Astrocyte of the spinal cord (primary cell): ENCODE measurements at places on chromosomes 7 and 10.
A peak's percentile ranks its signal among the peaks of the same experiment; 100 is the strongest.

GRCh38 chr7:5217851-5218331 lies 27.9 kb downstream of the WIPI2 start:
- no peak for DNase-seq

DNA sequence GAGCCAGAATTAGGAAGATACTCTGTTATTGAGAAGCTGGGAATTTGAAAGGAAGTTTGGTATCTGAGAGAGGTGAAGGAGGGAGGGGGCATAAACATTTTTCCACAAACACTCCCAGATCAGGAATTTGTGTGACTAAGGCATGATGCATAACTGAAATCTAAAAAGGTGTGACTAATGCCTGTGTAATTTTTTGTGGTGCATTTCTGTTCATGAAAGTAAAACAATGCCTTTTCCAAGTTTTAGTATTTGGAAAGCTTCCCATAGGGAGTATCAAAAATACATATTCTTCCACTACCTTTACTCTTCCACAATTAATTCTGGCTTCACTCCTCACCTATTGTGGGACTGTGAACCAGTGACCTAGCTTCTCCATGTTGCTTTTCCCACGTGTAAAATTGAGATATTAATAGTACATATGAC lies 56.4 kb upstream of the CAV2 start:
- DNase-seq, result peak; percentile 94

DNA sequence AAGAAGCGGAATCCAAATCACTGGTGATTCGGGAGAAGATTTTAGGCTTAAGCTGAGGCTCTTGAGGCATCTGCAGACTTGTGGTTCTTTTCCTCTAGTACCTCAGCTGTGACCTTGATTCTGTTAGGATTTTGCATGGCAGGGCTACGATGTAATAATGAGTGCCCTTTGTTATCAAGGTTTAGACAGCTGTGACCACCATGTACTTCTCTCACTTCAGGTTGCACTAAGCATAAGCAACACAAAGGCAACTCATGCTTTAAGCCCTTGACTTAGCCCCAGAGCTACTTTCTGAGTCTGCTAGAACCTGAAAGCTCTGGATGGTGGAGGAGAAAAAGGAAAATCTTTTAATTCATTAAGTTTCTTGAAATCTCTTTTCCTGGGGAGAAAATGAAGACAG lies 1052.3 kb upstream of the PHF14 start:
- no peak for DNase-seq

DNA sequence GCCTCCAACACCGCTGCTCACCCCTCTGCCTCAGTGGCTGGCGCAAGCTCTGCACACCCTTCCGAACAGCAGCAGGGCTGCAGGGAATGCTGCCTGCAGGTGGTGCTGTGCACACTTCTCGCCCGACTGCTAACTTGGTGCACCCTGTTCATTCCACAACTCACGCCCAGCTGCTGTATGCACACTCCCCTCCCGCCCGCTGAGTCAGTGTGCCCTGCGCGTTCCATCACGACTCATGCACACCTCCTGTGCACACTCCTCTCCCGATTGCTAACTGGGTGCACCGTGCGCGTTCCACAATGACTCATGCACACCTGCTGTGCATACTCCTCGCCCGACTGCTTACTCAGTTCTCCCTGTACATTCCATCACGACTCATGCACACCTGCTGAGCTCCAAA lies 21.5 kb downstream of the ADARB2 start:
- no peak for DNase-seq

DNA sequence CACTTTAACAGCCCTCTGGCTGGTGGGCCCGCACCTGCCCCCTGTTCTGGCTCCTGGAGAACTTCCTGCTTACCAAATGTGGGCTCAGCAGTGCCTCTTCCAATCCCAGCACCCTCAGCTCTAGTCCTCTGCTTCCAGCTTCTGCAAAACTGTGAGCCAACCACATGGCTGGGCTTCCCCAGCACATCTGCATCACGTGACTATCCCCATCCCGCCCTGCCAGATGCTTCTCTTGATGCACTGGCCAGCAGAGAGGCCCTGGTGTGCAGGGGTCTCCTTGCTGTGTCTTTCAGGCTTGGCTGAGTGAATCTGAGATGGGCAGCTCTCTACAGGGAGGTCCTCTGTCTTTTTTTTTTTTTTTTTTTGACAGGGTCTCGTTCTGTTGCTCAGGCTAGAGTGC lies 43.8 kb upstream of the DMBT1 start:
- DNase-seq, result no peak

DNA sequence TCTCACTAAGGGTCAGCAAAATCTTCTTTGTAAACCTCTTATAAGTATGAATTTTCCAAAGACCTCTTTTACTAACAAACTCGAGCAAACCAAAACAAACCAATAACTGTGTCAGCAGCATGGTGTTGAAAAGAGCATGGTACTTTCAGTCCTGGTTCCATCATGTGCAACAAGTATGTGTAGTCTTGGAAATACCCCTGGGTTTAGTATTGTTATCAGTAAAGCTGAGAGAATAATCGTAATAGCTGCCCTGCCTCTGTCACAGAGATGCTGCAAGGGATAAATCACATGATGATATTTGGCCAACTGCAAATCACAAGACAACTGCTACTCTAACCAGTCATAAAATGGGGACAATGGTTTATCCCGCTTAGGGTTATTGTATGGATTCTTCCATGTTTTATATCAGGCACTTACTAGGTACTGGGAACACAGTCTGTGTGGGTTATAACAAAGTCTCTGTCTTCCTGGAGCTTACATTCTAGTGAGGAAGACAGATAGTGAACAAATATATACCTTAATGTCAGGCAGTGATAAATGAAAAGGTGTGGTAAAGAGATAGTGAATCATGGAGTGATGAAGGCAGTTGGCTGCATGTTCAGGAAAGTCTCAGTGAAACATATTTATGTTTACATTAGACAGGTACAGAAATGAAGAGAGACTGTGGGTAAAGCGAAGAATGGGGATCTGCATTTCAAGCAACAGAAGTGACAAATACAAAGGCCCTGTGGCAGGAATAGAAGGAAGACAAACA lies 60.5 kb upstream of the C10orf90 start:
- DNase-seq, result no peak

DNA sequence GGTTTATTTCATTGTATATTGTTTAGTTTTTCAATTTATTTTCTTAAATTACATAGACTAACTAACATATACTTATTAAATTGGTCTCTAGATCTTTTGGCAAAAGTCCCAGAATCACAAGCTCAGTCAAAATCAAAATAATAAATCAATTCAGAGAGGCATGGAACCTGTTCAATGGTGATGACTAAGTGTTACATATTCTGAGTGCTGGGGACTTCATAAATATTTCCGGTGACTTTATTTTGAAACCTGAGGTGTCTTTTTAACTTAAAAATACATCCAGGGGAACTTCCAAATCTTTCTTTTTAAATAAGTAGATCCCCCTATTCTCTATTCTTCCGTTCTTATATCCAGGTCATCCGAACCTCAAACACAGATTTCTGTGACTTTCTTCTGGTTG lies 89.6 kb upstream of the ZNF804B start:
- no peak for DNase-seq

DNA sequence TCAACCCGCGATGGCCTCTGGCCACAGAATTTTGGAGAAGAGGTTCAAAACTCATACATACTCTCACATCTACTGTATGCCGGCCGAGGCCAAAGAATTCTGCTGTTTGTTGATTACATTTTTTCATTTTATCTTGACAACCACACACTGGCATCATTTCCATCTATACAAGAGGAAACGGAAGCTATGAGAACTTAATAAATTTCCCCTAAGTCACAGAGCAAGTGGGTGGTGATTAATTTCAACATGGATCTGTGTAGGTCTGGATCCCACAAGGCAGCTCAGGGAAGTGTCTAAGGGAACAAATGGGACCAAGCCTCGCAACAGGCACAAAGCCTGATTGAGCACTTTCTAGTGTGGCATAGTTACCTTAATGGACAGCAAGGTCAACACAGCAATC lies 18.0 kb downstream of the ELMO1 start:
- DNase-seq, result no peak

DNA sequence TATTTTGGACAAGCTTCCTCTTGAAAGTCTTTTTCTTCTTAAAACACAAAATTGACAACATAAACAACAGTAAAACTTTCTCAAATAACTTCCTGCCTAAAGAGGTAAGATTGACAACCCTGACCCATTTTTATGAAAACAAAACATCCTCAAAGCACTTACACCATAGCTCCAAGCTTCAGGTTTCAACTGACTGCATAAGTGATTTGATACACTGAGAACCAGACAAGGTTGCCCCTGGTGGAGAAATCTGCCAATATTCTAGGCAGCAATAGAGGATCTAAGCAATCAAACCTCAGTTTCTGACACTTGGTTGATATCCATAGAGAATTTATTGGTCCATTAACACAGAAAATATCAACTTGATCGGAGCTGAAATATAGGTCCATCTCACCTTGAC lies 147.8 kb downstream of the ELAPOR2 start:
- no peak for DNase-seq

- DNase-seq, result peak; percentile 86
These were observed 64.5 kb downstream of the MCMBP start for GRCh38 chr10:119807960-119808697.

DNA sequence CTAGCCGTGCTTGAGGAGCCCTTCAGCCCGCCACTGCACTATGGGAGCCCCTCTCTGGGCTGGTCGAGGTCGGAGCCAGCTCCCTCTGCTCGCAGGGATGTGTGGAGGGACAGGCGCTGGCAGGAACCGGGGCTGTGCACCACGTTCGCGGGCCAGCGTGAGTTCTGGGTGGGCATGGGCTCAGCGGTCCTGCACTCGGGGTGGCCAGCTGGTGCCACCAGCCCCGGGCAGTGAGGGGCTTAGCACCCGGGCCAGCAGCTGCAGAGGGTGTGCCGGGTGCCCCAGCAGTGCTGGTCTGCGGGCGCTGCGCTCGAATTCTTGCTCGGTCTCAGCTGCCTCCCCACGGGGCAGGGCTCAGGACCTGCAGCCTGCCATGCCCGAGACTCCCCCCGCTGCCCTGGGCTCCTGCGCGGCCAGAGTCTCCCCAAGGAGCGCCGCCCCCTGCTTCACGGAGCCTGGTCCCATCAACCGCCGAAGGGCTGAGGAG lies 90.8 kb upstream of the NRG3 start:
- no peak for DNase-seq

- no peak for DNase-seq
These were observed 112.8 kb upstream of the RAB18 start for GRCh38 chr10:27391325-27391724.

- peak; percentile 32 for DNase-seq
These were observed 74.4 kb downstream of the MEST start for GRCh38 chr7:130566168-130566897.

GRCh38 chr10:37992083-37992482 lies 15.6 kb upstream of the ZNF25 start:
- no peak for DNase-seq

GRCh38 chr7:114959931-114960330 lies 38.0 kb downstream of the MDFIC start:
- DNase-seq, result peak; percentile 72

- DNase-seq, result peak; percentile 60
These were observed 82.5 kb upstream of the TMEM72 start for GRCh38 chr10:44828508-44829142.

- DNase-seq, result no peak
These were observed 380.5 kb upstream of the AUTS2 start for GRCh38 chr7:69217516-69218350.

GRCh38 chr10:98404571-98405359 lies 10.2 kb downstream of the PYROXD2 start:
- DNase-seq, result peak; percentile 57
